ENCODE measurements at places on chromosomes 1 and 21.

DNA sequence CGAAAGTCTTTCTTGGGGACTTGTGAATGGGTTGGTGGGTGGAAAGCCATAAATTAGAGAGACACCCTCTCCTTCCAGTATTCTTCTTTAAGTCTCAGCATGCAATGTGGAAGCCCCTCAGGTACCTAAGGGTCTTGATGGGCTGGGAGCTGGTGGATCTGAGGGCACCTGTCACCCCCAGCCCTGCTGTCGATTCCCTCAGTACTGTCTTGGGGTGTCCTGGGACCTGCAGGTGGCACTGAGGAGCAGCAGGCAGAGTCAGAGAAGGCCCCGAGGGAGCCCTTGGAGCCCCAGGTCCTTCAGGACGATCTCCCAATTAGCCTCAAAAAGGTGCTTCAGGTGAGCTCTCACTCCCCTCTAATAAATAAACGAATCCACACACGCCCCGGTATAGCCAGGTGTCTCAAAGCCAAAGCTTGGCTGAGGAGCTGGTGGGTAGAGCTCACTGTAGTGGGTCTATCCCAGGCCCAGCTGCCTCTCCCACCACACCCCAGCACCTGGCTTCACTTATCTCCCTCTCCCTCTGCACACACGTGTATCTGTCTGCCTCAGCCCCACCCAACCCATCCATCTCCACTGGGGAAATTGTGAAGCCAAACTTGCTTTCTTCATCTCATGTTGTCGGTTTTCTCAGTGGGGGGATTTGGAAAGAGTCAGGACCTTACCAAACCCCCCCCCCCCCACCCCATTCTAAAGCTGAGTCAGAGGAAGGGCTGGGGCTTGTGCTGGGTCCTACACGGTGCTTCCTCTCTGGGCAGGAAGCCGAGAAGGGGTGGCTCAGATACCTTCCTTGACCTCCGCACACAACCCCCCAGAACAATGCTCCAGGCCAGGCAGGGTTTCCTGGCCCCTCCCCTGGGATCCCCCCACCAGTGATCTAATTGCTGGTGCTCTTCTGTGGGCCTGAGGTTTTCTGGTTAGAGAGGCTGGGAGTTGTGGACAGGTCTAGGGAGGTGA lies 1.6 kb downstream of the ADAM15 start:
- no peak for DNase-seq

DNA sequence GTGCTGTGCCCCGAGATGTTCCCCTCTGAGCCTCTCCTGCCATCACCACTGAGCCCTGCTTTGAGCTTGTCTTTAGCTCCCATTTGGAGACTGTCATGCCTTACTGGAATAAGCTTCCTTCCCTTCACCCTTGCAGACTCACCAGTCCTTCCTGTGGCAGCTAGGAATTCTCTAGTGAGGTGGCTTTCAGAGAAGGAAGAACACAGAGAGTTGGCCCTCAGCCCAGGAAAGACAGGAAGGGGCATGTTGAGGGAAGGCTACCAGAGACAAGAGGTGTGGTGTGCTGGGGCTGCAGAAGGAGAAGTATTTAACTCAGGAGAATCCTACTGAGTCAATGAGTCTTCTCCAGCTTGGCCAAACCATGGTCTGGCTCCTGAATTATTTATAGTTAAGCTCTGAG lies 76.3 kb downstream of the UCK2 start:
- no peak for DNase-seq

- DNase-seq, result no peak
These were observed 15.6 kb upstream of the C21orf91 start for GRCh38 chr21:17834639-17835354.

DNA sequence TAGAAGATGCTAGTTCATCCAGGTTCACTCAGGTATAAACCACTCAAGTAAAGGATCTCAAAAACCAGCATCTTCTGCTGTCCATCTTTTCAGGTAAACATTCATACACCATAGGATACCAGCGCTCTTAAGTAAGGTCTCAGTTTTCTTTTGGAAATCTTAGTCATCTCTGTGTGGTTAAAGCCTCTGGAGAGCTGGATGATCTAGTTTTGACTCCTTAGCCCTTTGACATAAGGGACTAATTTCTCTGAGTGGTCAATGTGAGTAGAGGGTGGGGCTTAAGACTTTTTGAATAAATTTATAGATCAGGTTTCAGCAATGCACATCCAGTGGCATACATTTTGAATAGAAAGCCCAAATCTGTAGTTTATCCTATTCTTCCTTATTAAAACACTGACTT lies 92.3 kb downstream of the CTH start:
- no peak for DNase-seq

DNA sequence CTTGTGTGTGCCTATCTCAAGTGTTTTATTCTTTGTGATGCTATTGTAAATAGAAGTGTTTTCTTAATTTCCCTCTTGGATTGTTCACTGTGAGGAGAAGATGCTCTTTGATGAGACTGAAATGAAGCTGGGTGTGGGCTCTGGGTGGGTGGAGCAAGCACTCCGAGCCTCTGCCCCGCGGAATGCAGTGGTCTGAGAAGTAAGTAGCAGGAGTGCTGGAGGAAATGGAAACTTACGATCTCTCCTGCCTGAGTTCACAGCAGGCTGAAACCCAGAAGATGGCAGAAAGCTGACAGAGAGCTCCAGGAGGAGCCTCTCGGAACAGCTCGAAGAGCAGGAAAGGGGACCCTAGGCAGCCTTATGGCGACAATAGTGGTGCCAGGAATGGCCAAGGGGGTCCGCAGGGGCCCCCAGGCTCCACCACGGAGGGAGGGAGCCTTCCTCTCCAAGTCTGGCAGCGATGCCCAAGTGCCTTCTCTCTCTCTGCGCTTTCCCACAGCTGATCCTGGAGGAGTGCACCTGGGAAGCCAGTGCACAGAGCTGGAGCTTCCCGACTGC lies 126.8 kb upstream of the COL6A1 start:
- no peak for DNase-seq

DNA sequence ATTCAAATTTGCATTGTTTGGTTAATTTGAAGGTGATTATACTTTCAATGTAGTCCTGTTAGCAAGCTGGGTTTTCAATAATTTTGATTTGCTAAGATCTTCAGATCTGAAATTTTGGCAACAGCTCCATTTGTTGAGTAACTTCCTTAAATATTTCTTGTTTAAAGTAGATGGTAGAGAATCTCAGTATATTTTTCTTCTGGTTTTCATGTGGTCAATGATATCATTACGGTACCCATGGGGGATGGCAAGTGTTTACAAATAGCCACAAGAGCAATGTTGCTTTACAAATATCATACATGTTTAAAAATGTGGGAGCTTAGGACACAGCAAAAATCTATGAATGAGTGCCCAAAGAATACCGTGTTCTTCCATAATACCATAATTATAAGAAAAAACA lies 175.9 kb downstream of the IFI44 start:
- DNase-seq, result no peak
